ENCODE measurements at places on chromosomes 4 and X. TPM values are rescaled to one million over a fixed set of nuclear protein-coding genes. Genes with fewer than 3 reads are reported as not detected.
A peak's percentile ranks its signal among the peaks of the same experiment; 100 is the strongest.

GRCh38 chrX:136097871-136098805 is 49.2 kb upstream of the FHL1 start:
- DNase-seq: no peak

DNA sequence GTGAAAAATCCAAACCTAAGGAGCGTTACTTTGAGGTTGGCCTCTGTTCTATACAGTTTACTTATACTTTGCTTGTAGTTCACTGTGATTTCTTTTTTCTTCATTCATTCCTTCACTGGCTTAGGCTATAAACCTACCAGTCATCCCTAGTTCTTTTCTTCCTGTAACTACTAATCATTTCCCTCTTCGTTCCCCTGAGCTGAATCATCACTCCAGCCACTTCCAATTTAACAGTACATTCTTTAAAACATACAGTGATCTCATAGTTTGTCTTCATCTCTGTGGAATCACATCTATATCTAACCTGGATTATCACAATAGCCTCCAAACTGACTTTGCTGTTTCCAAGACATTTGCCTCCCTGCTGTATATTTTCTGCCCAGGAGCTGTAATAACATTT is 25.2 kb upstream of the NPFFR2 start:
- no peak for DNase-seq

DNA sequence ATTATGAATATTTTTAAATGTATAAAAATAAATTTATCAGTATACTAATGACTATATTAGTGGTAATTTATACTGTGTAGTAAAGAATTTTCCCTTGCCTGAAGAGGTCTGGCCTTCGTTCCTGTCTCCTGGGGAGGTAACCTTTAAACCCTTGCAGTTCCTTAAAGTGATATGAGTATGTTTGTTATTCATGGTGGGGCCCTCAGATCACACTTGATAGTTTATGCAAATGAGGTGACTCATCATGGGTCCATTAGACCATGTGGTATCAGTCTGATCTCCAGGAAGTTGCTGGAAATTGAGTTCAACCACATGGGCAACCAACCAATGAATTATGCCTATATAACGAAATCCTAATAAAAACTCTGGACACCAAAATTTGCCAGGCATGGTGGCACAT is 904.1 kb downstream of the RPA4 start:
- no peak for DNase-seq

DNA sequence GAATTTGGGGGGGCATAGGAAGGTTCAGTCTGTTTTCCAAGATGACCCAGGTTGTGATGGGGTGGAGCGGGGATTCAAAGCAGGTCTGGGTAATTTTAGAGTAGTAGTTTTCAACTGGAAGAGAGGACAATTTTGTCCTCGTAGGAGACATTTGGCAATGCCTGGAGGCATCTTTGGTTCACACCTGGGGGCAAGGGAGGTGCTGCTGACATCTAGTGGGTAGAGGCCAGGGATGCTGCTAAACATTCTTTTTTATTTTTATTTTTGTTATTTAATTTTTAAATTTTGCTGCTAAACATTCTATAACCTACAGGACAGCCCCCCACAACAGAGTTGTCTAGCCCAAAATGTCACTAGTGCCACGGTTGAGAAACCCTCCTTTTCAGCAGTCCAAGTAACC is 1.9 kb downstream of the RAB9A start:
- no peak for DNase-seq

- peak; percentile 1 for DNase-seq
Observed at GRCh38 chrX:22323541-22323940, 50.8 kb downstream of the CBLL2 start.

- no peak for DNase-seq
Observed at GRCh38 chr4:177105536-177105935, 204.1 kb upstream of the NEIL3 start.

PROM1 gene
- total RNA-seq: not detected

DNA sequence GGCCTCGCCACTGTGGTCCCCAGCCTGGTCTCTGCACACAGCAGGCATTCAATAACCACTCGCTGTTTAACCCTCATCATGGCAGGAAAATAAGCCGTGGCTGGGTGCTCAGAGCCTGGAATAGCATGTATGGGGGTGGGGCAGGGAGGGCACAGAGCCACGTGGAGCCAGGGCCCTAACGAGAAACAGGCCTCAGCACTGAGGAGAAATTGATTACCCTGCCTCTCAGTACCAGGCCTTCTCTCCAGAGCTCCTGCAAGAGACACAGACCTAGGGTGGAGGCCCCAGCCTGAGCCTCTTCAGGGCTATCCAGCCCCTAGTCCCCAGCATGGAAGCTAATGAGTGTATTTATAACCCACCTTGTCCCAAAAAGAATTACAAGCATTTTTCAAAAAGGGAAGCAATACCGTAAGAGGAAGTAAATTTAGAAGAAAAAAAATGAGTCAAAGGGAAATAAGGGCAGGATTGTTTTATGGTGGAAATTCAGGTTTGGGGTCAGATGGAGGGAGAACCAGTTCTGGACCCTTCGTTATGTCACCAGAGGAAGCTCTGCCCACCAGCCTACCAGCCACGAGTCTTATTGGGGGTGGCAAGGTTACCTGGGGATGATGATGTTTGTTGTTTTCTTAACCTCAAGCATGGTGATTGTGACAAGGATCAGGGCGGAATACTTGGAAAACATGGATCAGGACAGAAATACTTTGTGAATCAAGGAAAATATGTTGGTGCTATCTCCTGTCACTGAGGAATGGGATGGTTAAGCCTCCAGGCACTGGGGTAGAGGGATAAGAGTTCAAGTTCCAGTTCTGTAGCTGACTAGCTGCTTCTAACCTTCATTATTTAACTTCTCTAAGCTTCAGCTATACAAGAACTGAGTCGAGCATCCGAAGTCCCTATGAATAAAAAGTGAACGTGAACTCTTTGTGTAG is 101.9 kb upstream of the RBPJ start:
- DNase-seq: no peak

DNA sequence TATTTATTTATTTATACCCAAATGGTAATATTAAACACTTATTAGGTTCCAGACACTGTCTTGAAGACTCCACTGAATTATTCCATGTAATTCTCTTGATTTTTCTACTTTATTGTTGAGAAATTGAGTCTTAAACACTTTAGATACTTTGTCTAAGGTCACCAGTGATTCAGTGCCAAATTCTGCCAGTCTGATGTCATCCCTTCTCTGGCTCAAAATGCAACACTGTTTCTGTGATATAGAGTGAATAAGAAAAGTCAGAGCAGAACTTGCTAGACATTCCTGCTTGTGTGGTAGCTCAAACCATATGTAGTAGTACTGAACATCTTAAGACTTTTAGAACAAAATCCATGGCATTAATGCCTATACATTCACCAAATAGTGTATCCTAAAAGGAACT is 164.3 kb downstream of the GABRB1 start:
- DNase-seq: no peak

- DNase-seq: no peak
Observed at GRCh38 chr4:145937971-145938611, 532 bp downstream of the ZNF827 start.
